HCT116 (cell line): ENCODE measurements at places on chromosomes 5 and 9. TPM values are rescaled to one million over a fixed set of nuclear protein-coding genes. Genes with fewer than 3 reads are reported as not detected.

DNA sequence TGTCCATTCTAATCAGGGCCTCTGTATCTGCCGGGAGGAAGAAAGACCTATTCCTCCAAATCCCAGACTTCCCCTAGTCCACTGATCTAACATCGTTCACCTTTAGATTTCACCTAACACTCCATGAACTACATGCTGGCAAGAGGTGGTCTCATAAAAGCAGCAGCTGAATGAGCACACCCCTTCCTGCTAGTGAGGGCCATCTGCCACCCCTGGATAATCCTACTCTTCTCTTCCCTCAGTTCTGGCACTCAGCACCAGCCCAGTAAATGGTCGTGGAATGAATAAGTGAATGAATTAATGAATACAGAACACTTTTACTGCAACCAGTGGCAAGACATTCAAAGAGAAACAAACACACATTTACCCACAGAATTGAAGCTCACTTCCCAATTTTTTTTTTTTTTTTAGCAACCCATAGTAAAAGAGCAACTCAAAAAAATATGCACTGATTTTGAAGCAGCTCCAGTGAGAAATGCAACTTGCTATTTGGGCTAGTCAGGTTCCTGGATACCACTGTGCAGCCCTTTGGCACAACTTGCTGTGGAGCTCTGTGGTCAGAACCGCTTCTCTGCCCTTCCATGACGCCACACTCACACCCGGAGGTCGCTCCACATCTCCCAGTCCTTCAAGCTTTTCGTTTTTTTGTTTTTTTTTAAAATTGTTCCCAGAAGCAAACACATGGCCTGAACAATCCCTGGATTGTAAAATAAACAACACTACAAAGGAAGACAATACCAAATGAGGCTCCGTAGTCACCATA, 6.2 kb downstream of the RNF183 start:
- H3K4me3 ChIP-seq = no peak overlapping the region
- DNase-seq = no peak
- no peaks in the 10 kb centered on the region for H3K4me1 ChIP-seq
- H3K36me3 ChIP-seq = peaks cover 13% of the 10 kb centered on the region
- 0 out of 2 replicates have a peak, but pooled peaks cover 6% of the 10 kb centered on the region for H3K27me3 ChIP-seq
- H3K27ac ChIP-seq = no peak overlapping the region

DNA sequence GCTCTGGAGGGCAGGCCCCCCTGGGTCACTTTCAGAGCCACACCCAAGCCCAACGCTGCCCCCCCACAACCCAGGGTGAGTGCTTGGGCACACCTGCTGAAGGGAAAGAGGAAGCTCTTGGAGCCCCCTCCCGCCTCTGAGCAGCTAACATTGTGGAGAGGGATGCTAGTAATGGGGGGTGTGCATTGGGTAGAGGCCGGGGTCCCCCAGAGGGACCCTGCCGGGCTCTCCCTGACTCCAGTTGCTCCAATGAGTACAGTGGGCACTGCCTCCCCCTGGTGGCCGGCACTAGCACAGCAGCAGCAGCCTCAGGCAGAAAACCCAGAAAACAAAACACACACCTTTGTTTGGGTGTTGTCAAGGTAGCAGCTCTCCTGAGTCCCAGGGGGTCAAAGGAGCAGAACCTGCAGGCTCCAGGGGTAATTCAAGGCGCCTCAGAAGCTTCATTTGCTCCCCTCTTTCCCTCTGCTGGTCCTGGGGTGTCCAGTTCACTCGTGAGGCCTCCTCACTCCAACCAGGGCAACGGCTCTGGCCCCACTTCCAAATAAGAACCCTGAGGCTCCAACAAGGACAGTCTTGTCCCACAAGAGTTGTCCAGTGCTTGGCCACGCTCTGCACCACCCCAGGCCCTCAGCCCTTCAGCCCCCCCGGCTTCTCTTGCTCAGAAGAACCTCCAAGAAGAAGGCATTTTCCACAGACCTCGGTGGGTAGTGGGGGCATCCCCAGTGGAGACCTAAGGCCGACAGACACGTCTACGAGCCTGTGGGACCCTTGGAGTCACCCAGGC, 16.1 kb downstream of the GBGT1 start:
- no peaks in the 10 kb centered on the region for H3K36me3 ChIP-seq
- H3K27ac ChIP-seq = peak overlapping the region; percentile 93
- peak; percentile 57 for DNase-seq
- H3K27me3 ChIP-seq = no peaks in the 10 kb centered on the region
- peaks cover 57% of the 10 kb centered on the region for H3K4me1 ChIP-seq

DNA sequence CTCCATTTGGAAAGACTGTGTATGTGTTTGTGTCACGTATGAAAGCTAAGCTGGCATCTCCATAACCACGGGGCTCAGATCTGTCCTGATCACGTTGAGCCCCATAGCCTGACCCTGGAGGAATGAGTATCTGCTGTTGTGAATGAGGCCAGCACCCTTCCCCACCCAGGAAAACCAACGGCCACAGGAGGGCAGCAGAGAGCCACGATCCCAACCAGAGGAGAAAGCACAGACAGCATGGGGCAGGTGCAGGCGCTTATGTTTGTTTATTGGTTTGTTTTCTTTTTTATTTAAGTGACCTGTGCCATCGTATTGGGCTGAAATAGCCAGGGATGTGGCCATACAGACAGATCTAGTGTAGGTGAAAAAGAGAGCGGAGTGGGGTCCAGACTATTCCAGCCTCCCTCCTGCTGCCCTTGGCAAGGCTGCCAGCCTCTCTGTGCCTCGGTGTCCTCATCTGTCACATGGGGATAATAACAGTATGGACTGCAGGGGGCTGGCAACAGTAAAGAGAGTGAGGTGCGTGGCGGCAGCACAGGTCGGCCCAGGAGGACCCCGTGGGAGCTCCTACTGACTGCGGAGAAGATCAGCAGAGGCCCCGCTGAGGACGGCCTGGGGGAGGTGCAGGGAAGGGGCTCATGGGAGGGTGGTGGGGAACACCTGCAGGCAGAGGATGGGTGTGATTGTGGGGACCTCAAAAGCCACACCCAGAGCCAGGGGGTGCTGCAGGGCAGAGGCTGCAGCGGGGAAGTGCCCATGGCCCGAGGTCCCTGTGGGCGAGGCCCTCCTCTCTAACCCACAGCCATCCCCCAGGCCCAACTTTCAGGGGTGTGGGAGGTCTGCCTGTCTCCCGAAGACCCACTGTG, 12.1 kb downstream of the OR2V2 start:
- peak overlapping the region; percentile 77 for H3K27ac ChIP-seq
- H3K27me3 ChIP-seq = no peaks in the 10 kb centered on the region
- H3K4me1 ChIP-seq = peaks cover 12% of the 10 kb centered on the region

DNA sequence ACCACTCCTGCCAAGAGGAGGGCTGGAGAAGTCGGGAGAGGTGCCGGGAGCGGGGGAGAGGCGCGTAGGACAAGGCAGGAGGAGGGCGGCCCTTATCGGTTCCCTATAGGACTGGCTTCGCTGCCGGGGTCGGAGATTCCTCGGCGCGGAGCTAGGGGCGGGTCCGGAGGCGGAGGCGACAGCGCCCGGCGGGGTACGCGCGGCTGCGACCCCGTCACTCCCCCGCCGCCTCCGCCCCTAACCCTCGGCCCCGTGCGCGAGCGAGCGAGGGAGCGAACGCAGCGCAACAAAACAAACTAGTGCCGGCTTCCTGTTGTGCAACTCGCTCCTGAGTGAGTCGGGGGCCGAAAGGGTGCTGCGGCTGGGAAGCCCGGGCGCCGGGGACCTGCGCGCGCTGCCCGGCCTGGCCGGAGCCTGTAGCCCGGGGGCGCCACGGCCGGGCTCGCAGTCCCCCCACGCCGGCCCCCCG, 2.0 kb downstream of the GLIS3 start:
- H3K4me3 ChIP-seq = peak overlapping the region; percentile 71
- peaks cover 80% of the 10 kb centered on the region for H3K4me1 ChIP-seq
- H3K27ac ChIP-seq = peak overlapping the region; percentile 75
- no peaks in the 10 kb centered on the region for H3K36me3 ChIP-seq
- H3K27me3 ChIP-seq = no peaks in the 10 kb centered on the region

DNA sequence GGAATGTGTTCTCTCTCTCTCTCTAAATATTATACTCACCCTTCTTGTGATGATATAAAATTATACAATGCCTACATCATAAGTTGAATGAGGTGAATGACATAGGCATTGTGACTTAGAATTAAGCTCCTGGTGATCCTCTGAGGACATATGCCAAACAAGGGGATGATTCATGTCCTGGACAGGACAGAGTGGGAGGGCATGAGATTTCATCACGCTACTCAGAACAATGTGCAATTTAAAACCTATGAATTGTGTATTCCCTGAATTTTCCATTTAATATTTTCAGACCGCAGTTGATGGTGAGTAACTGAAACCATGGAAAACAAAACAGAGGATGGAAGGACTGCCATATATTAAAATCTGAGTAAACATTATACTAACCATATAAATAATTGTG, 782.2 kb upstream of the NUDT12 start:
- H3K4me1 ChIP-seq = no peaks in the 10 kb centered on the region
- DNase-seq = peak; percentile 13
- no peak overlapping the region for H3K4me3 ChIP-seq
- H3K27ac ChIP-seq = no peak overlapping the region
- H3K27me3 ChIP-seq = no peaks in the 10 kb centered on the region

Gene SPOCK1
- 0.27 TPM for total RNA-seq

Gene GPR151
- total RNA-seq = not detected

Gene FCN1
- not detected for total RNA-seq

DNA sequence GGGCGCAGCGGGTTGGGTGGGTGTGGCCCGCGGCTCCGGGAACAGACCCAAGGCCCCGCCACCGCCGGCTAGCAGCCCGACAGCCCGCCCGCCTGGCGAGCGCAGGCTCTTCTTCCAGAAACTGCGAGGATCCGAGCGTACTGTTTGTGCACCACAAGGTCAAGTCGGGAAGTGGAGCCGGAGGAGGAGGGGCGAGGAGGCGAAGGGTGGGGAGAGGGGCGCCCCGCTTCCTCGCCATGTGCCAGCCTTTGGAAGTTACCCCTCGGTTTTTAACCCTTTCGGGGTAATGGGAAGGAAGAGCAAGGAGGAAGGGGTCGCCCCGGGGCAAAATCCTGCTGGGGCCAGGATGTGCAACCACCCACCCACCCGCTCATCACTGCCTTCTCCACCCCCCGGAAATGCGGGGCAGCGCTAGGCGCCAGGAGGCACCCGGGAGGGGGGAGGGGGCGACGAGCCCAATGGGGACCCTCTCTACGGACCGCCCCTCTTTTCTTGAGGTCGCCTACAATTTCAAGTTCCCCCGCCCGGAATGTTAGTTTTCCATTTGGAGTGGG, 1.1 kb upstream of the JADE2 start:
- H3K27ac ChIP-seq = peak overlapping the region; percentile 100
- H3K27me3 ChIP-seq = no peaks in the 10 kb centered on the region
- DNase-seq = no peak
- H3K36me3 ChIP-seq = no peaks in the 10 kb centered on the region
- H3K4me1 ChIP-seq = peaks cover 28% of the 10 kb centered on the region
- peak overlapping the region; percentile 83 for H3K4me3 ChIP-seq

GRCh38 chr9:124733964-124734740, 37.0 kb downstream of the NR6A1 start:
- peak overlapping the region; percentile 70 for H3K27ac ChIP-seq
- H3K4me3 ChIP-seq = no peak overlapping the region
- DNase-seq = no peak
- H3K27me3 ChIP-seq = no peaks in the 10 kb centered on the region
- peaks cover 44% of the 10 kb centered on the region for H3K4me1 ChIP-seq
- no peaks in the 10 kb centered on the region for H3K36me3 ChIP-seq

Gene ELOVL7
- total RNA-seq = 20.0 TPM

DNA sequence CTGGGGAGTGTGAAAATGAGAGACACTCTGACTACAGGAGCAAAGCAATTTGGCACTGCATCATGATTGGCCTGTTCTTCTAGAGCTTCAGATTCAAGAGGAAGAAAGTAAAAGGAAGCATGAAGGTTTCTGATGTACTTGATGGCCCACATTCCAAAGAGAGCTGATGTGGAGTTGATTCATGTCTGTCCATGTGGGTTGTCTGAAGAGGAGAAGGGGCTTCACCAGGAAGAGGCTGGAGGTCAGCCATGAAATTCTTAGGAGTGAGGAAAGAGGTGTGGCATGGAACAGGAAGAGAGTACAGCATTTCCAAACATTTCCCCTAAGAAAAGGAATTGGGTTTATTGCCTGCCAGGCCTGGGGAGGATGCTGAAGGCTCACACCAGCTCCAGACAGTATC, 70.7 kb downstream of the PTCD2 start:
- no peak overlapping the region for H3K27ac ChIP-seq
- no peak for DNase-seq

GRCh38 chr5:81371354-81371876, 22.5 kb downstream of the ACOT12 start:
- H3K4me1 ChIP-seq = no peaks in the 10 kb centered on the region
- H3K4me3 ChIP-seq = no peak overlapping the region
- no peaks in the 10 kb centered on the region for H3K36me3 ChIP-seq
- no peak for DNase-seq

DNA sequence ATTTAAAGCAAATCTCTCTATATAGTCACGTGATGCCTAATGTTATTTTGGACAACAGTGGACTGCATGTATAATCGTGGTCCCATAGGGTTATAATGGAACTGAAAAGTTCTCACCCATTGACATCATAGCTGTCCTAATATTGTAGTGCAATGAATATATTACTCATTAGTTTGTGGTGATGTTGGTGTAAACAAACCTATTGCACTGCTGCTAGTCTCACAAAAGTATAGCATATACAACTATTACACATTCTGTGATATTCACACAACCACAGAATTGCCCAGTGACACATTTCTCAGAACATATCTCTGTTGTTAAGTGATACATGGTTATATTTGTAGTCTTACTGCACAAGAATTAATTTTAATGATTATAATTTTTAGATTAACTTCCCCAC, 37.7 kb downstream of the IPO11 start:
- H3K27ac ChIP-seq = no peak overlapping the region
- H3K27me3 ChIP-seq = no peaks in the 10 kb centered on the region
- DNase-seq = no peak
- H3K4me1 ChIP-seq = no peaks in the 10 kb centered on the region
- peaks cover 4% of the 10 kb centered on the region; the same call in 1 of the 2 replicates for H3K36me3 ChIP-seq

- no peak overlapping the region for H3K27ac ChIP-seq
- no peak overlapping the region for H3K4me3 ChIP-seq
- no peaks in the 10 kb centered on the region for H3K36me3 ChIP-seq
- no peaks in the 10 kb centered on the region for H3K4me1 ChIP-seq
- no peaks in the 10 kb centered on the region for H3K27me3 ChIP-seq
- DNase-seq = no peak
Measured at GRCh38 chr9:137666955-137667670, 48.3 kb downstream of the EHMT1 start.

- H3K4me3 ChIP-seq = no peak overlapping the region
- H3K36me3 ChIP-seq = no peaks in the 10 kb centered on the region
- H3K27me3 ChIP-seq = no peaks in the 10 kb centered on the region
- H3K27ac ChIP-seq = no peak overlapping the region
- H3K4me1 ChIP-seq = no peaks in the 10 kb centered on the region
Measured at GRCh38 chr9:81538890-81539289, 150.5 kb downstream of the TLE1 start.

Gene HAVCR1
- total RNA-seq = not detected

- H3K36me3 ChIP-seq = no peaks in the 10 kb centered on the region
- no peak overlapping the region for H3K27ac ChIP-seq
- no peak overlapping the region for H3K4me3 ChIP-seq
- no peaks in the 10 kb centered on the region for H3K27me3 ChIP-seq
- H3K4me1 ChIP-seq = no peaks in the 10 kb centered on the region
Measured at GRCh38 chr9:35616681-35617459, 1.3 kb downstream of the CD72 start.

GRCh38 chr5:14715481-14715880, 51.0 kb downstream of the OTULIN start:
- no peak overlapping the region for H3K4me3 ChIP-seq
- H3K36me3 ChIP-seq = no peaks in the 10 kb centered on the region; the same call in none of the 2 replicates
- no peaks in the 10 kb centered on the region for H3K4me1 ChIP-seq
- H3K27ac ChIP-seq = no peak overlapping the region
- H3K27me3 ChIP-seq = no peaks in the 10 kb centered on the region
- no peak for DNase-seq

Gene PROB1
- total RNA-seq = 1.7 TPM
